ENCODE measurements at places on chromosomes 3 and 15.

- no peak for DNase-seq
These were observed 63.2 kb downstream of the DGKG start for GRCh38 chr3:186298876-186299275.

- no peak for DNase-seq
These were observed 44.6 kb downstream of the EOMES start for GRCh38 chr3:27677565-27677964.

DNA sequence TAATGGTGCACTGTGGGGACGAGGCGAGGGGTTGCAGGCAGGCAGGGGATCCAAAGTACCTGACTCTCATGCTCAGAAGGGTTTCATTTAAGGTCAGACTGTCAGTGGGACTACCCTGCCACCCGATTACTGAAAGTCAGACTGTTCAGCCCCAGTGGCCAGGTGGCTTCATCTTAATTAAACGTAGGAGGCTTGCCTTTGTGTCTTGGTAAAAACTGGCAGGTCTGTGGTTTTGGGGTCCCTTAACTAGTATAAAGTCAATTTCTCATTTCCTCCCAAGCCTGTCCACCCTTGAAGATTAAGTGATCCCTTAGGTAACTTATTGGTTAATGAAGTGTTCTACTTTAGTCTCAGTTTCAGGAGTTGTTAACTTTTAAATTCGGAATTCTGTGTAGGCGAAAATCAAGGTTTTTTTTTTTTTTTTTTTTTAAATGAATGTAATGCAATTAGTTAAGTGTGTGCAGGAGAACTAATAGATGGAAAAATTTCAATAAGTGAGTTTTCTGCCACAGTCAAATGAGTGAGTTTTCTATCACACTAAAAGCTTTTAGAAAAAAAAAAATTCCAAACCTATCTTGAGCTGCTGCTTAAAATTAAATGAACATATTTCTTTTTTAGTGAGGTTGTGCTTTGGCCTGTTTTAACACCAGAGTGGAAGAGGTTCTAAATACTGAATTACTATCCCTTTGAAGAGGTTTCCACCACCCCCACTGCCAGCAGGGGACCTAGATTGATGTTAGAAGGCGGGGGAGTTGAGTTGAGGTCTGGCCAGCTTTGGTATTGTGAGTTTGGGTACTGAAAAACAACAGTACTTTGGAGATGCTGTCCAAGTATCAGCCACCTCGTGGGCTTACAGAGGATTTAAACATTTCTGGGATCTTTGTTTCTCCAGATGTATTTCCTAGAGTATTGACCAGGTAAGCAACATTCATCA, 15.2 kb downstream of the ITPR1 start:
- no peak for DNase-seq

- DNase-seq, result no peak
These were observed 197.2 kb downstream of the VGLL3 start for GRCh38 chr3:86793786-86794185.

- no peak for DNase-seq
These were observed 131.1 kb upstream of the ABHD17C start for GRCh38 chr15:80564056-80564455.

DNA sequence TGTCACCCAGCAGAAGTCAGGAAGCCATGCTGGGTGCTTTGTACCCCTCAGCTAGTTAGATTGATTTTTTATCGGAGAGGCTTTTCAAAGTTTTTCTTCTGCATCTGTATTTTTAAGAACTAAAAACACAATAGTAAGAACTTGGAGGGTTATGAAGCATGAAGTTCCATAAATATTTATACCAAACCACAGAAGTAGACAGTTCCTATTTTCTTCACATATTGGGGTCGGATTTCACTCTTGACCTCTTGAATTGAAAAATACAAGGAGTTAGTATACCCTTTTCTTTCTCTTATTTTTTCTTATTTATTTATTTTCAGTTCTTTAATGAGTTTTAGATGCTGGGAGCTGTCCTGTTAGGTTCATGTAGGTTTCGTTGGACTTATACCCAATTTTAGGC, 35.1 kb downstream of the SLC25A26 start:
- no peak for DNase-seq

GRCh38 chr15:78739996-78740903, 71.0 kb downstream of the ADAMTS7 start:
- DNase-seq, result peak; percentile 72

GRCh38 chr3:181076558-181076957, 87.0 kb upstream of the DNAJC19 start:
- DNase-seq, result no peak

- DNase-seq, result no peak
These were observed 359.7 kb downstream of the FGF12 start for GRCh38 chr3:192367616-192368015.

- DNase-seq, result no peak
These were observed 25.3 kb downstream of the BHLHE40 start for GRCh38 chr3:5004319-5005152.

- DNase-seq, result no peak
These were observed 1014.1 kb downstream of the TBL1XR1 start for GRCh38 chr3:176183181-176183580.

DNA sequence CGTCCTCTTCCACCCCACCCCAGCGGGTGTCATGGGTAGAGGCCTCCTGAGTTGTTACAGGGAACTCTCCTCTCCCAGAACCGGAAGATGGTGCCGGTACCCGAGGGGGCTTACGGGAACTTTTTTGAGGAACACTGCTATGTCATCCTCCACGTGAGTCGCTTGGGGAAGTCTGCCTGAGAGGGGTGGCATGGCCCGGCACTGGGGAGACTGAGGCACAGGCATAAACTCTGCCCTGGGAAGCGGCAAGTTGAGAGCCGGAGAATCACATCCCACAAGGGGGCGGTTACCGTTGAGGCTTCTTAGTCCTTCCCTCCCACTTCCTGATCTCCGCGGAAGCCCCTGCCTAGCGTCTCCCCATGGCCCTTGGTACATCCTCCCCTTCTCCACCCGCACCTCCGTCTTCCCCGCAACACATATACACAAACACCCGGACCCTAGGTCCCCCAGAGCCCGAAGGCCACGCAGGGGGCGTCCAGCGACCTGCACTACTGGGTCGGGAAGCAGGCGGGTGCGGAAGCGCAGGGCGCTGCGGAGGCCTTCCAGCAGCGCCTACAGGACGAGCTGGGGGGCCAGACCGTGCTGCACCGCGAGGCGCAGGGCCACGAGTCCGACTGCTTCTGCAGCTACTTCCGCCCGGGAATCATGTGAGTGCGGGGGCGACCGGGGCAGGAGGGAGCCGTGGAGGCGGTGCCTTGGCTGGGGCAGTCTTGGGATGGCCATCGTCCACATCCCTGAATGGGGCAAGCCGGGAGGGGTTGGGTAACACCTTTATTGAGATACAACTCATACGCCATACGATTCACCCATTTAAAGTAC, 3.4 kb downstream of the VILL start:
- DNase-seq, result peak; percentile 59

DNA sequence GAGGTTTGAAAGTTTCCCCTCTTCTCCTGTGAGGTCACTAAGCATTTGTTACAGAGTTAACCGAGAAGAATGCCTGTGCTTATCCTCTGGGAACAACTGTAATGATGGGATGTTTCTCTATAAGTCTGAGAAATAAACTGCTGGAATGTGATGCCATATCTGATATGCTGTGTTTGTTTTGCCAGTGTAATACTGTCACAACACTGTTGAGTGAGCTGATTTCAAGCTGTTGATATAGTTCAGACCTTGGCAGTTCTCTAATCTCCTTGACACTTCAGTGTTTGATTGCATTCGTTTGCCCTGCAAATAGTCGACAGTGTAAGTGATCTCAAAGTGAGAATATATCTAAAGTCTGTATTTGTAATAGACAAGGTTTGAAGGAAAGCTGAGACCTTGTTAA, 73.3 kb downstream of the PTPRG start:
- no peak for DNase-seq

- DNase-seq, result no peak
These were observed 32.2 kb upstream of the TPRG1 start for GRCh38 chr3:189139611-189139940.

GRCh38 chr3:127266186-127266585, 21.7 kb downstream of the PRR20G start:
- DNase-seq, result no peak

DNA sequence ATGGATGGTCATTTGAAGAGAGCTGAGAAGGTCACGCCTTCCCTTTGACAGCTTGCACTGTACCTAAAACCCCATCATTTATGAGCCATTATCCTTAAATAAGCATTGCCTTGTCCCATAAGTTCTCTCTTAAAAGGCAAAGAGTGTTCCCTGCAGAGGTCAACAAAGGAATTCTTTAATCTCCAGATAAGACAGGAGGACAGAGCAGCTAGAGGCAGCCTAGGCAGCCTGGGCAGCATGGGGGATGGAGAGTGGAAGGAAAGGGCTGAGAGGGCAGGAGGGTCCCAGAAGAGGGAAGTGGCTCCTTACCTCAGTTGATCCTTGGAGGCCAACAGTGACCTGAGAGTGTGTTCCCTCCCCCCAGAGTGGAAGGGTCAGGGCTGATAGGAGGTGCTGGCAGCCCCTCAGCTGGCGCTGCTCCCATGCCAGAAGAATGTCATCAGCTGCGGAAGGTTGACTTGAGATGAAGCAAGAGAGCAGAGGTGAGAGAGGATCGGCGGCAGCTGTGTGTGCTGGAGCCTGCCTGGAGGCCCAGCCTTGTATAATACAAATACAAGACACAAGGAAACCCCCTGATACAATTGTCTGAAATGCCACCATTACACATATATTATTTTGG, 12.8 kb downstream of the KBTBD13 start:
- no peak for DNase-seq

DNA sequence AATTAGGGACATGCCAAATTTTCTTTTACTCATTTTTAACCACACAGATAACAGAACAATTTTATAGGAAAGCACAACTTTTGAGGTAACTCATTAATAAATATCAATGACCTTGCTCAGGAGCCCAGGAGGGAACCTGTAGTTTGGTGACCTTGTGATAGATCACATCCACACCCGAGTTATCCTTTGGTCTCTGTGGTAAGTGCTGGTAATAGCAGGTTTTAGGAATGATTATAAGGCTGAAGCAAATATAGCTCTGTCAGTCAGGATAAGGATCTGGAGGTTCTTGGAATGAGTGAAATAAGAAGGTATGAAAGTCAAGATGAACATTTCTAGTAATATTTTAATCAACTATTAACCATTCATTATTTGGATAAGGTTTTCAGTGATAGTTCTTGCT, 46.5 kb downstream of the EPHA6 start:
- DNase-seq, result no peak

DNA sequence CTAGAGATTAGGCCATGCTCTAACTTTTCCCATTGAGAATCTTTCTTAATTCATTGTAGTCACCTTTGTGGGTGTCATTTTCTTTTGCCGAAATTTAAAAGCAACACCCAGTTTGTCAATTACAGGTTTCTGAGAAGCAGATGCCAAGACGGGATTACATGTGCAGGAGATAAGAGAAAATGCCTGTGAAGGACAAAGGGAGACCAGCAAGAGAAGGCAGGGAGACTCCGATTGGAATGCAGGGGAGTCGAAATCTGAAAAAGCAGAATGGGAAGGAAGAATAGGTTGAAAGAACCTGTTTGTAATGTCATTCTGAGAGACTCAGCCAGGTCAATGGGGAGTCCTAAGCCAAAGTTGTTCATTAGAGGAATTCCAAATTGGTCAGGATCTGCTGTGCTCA, 3.6 kb upstream of the DPH6 start:
- no peak for DNase-seq

GRCh38 chr3:133441867-133442270, 42.0 kb downstream of the BFSP2 start:
- no peak for DNase-seq

DNA sequence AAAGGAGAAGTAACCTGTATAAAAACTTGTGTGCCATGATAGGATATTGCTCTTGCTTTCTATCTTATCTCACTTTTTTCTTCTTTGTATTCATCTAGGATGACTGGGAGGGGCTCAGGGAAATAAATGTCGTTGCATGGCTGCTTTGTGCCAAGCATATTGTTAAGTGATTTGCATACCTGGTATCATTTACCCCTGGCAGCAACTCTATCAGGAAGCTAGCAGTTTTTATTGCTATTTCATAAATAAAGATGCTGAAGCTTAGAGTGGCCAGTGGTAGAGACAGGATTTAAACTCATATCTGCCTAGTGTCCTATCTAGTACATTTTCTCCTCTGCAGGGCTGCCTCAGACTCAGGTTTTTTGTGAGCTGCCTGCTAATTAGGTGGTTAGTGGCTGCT, 253.3 kb downstream of the PTPRG start:
- DNase-seq, result no peak

DNA sequence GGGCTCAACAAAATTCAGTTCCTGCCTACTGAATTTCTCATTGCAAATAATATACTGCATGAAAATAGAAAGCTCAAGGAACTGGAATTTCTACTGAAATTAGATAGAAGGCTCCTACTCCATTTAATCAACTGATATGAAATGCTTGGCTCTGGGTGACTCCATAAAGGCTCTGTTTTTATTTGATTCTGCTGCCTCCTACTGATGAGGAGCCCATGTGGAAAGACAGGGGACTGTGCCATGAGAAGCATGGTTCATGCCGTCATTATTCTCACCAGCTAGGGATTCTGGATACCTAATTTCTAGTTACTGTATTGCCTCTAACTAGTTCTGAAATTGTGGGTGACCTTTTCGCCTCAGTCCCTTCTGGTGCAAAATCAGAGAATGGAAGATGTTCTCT, 366.2 kb upstream of the DPH6 start:
- DNase-seq, result no peak

DNA sequence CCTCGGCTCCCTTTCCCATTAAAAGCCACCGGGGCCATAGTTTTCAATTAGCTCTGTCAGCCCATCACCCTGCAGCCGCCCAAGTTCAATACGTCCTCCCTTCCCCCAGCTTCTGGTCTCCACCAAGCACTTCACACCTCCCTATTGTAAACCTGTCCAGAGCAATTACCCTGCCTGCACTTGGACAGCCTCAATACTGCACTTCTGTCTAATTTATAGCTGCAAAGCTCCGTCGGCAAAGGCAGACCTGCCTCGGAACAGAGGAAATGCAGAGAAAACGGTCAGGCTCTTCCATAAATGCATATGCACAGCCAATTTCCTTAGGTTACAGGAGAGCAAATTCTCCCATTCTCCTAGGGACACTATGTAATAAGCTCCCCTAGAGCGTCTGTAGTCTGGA, 21.9 kb downstream of the LRIG1 start:
- DNase-seq, result no peak

DNA sequence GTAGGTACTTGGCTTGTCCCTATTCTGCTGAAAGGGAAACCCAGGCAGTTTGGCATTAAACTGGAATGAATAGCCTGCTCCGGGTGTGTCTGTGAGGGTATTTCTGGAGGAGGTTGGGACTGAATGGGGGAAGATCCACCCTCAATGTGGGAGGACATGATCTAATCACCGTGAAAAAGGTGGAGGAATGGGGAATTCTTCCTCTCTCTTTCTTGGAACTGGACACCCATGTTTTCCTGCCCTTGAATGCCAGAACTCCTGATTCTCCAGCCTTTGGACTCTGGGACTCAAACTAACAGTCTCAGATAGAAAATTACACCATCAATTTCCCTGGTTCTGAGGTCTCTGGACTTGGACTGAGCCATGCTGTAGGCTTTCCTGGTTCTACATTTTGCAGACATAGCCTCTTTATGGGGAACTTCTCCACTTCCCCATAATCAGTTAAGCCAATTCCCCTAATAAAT, 391.7 kb downstream of the EDEM1 start:
- no peak for DNase-seq
